ENCODE measurements at places on chromosomes 5 and 9. TPM values are rescaled to one million over a fixed set of nuclear protein-coding genes. Genes with fewer than 3 reads are reported as not detected.

Gene COL5A1
- 28.9 TPM for total RNA-seq

Gene TAF1L
- not detected for total RNA-seq

Gene PCDHA9
- 18.9 TPM for total RNA-seq

- no peaks in the 10 kb centered on the region for H3K4me1 ChIP-seq
- DNase-seq = no peak
- H3K36me3 ChIP-seq = peaks cover 11% of the 10 kb centered on the region
- no peak overlapping the region for H3K4me3 ChIP-seq
Measured at GRCh38 chr5:58383448-58383847, 76.4 kb downstream of the PLK2 start.

DNA sequence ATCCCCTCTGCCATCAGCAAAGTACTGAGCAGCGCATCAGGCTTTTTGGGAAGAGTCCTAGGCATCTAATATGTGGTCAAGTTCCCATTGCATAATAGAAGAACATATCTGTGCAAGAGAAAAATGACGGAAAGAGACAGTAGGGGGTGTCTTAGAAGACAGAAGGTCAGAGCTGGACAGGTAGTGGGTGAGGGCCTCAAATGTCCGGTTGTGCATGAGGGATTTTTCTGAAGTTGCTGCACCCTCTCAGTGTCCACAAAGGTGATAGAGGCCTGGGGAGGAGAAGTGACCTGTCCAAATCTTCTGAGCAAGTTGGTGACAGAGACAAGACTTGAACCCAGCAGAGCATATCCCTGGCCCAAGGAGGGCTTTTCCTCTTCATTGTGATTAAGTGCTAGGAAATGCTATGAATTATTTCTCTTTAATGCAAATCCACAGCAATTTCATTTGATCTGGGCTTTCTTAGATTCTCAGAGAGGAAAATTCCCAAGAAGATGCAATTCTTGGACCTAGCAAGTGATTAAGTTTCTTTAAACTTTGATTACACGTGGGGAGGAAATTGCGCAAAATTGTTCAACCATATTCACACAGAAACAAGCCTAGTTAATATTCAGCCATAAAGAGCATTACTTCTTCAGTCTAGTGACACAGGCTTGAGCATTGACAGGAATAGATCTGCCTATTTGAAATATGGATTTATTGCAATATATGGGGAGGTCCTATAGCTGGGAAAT, at the start of gene OR2S2:
OR2S2 (minus strand) TSS at position 51 of the 734 bp plus-strand sequence. CDS start 56 bp downstream, outside the sequence.
- peak within 1 kb of the TSS; percentile 31 for H3K27ac ChIP-seq
- no peak within 1 kb of the TSS for H3K4me3 ChIP-seq
- no peaks in the 10 kb centered on the region for H3K36me3 ChIP-seq
- DNase-seq = no peak

DNA sequence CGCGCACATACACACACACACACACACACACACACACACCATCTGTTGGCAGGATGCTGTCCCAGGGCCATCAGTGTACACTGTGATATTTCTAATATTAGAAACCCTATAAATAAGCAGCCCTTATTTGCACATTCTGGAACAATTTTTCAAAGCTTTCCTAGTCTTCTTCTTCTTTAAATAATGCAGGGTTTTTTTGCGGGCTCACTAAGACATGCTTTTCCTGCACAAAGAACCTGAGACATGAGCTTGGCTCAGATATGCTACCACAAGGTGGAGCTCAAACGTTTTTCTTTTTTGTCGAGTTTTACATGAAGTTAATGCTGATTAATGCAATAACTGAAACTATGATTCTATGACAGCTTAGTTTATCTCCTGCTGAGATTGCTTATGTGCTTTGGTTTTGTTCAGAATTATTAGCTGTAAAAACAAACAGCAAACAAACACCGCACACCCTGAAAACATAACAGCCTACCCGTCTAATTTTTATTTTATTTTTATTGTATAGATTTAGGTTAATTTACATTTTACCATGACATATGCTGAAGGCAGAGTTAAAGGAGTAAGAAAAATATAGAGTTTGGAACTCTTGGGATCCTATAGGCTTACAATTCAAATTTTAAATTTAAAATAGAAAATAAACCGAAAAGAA, 95.8 kb downstream of the ALDH1A1 start:
- H3K4me1 ChIP-seq = peaks cover 8% of the 10 kb centered on the region
- no peak overlapping the region for H3K4me3 ChIP-seq
- H3K27me3 ChIP-seq = no peaks in the 10 kb centered on the region
- no peaks in the 10 kb centered on the region for H3K36me3 ChIP-seq
- peak overlapping the region; percentile 23 for H3K27ac ChIP-seq

DNA sequence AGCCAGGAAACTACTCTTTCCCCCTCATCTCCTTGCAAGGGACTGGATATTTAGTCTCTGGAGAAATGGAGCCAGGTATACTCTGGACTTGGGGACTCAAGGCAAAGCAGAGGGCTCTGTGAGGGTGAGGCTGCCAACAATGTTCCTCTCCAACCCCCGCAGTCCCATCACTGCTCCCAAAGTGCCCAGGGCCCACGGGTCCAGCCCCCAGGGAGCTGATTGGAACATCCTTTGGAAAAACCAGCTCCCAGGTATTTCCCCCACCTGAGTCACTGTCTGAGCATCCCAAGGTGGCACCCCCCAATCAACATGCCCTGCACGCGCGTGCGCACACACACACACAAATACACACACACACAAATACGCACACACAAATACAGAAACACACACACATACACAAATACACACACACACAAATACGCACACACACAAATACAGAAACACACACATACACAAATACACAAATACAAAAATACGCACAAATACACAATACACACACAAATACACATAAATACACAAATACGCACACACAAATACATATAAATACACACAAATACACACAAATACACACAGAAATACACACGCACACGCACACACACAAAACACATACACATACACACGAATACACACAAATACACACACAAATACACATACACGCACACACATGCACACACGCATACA, 137.4 kb downstream of the DAB2IP start:
- H3K4me3 ChIP-seq = peak overlapping the region; percentile 30
- no peaks in the 10 kb centered on the region for H3K36me3 ChIP-seq
- H3K4me1 ChIP-seq = peaks cover 43% of the 10 kb centered on the region
- peaks cover 11% of the 10 kb centered on the region for H3K27me3 ChIP-seq
- H3K27ac ChIP-seq = peak overlapping the region; percentile 43

DNA sequence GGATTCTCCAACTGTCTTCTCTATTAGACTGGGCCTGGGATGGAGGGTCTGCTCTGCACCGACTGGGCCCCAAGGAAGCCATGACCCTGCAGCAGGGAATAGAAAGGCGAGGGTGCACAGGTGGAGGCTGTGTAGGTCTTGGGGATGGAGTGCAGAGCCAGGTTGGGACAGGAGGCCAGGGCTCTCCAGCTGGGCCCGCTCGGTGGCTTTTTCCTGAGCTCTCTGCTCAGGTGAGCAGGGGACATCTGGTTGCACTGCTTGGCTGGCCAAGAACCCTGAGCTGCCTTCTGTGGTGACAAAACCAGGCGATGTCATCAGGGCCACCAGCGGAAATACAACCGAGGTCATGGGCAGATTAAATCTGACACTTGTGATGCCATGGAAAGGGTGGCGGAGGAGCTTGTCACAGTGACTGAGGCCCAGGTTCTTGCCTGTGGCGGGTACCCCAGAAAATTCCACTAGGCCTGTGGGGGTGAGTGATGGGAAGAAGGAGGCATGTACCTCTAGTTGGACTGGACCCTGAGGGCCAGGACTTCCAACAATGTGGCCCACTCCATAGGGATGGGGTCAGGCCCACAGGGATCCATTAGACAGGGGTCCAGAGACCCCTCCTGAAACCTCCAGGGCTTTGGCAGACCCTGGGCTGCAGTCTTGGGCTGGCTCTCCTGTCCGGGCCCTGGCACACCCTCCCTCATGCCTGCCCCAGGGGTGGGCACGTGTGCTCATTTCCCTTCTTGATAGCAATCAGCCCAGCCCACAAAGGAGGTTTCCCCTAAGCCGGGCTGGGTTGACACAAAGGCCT, 4.4 kb upstream of the IL3 start:
- peaks cover 7% of the 10 kb centered on the region for H3K4me1 ChIP-seq
- H3K27me3 ChIP-seq = peaks cover 9% of the 10 kb centered on the region
- no peak overlapping the region for H3K4me3 ChIP-seq
- H3K36me3 ChIP-seq = no peaks in the 10 kb centered on the region

Gene SEMA5A
- 0.51 TPM for total RNA-seq

DNA sequence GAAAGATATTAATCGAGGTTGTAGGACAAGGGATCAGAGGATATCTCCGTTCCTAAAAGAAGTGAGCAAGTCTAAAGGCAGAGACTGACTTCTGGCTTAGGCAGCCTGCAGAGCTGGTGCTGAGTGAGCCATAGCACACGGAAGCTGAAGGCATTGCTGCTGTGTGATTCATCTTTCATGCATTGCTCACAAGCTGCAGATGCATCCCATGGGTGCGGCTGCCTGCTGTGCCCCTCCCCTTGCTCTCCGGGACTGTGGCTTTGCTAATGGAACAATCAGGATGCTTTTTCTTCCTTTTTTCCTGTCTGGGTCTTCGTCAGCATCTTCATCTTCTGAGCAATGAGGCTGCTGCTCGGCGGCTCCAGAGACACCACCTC, 341.4 kb downstream of the DIRAS2 start:
- H3K4me3 ChIP-seq = no peak overlapping the region
- peak overlapping the region; percentile 82 for H3K27ac ChIP-seq
- H3K27me3 ChIP-seq = peaks cover 6% of the 10 kb centered on the region
- peak; percentile 66 for DNase-seq
- H3K36me3 ChIP-seq = no peaks in the 10 kb centered on the region

Gene GFRA3
- 1.1 TPM for total RNA-seq

DNA sequence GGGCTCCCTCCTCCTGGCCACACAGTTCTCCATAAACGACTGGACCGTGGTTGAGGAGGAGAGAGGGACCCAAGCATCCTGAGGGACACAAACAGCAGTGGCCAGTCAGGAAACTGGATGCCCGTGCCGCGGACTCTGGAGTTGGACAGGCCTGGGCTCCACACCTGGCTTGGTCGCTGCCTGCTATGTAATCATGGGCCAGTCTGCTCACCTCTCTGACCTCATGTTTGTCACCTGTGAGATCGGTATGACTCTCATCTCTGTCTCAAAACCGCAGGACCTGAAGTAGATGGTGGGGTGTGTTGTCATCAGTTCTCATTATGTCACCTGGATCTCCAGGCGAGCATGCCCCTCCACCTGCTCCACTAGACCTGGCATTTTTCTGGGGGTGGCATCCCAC, 14.5 kb downstream of the CXXC5 start:
- H3K4me1 ChIP-seq = peaks cover 32% of the 10 kb centered on the region
- H3K36me3 ChIP-seq = no peaks in the 10 kb centered on the region
- peaks cover 14% of the 10 kb centered on the region for H3K27me3 ChIP-seq
- no peak overlapping the region for H3K27ac ChIP-seq
- no peak overlapping the region for H3K4me3 ChIP-seq

- no peak for DNase-seq
- no peak overlapping the region for H3K4me3 ChIP-seq
- H3K36me3 ChIP-seq = no peaks in the 10 kb centered on the region
- peak overlapping the region; percentile 76 for H3K27ac ChIP-seq
- H3K4me1 ChIP-seq = peaks cover 31% of the 10 kb centered on the region
Measured at GRCh38 chr9:37938121-37938891, 34.4 kb upstream of the SLC25A51 start.

Gene SPEF2
- 0.96 TPM for total RNA-seq

DNA sequence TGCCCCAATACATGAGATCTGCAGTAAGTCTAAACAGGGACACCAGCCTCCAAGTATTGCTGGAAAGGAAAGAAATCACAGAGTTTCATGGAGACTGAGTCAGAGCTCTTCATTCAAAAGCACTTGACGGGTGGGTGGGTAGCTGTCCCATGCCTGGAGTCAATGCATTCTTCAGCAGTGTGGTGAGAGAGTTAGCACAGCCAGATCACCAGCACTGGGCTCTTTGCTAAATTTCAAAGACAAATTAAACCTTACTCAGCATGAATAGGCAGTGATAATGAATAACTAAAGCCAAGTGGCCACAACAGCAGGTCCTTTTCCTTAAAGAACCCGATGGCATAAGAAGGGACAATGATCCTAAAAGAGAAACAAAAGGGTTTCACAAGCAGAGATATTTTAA, 192.4 kb downstream of the ACTL7B start:
- no peaks in the 10 kb centered on the region for H3K4me1 ChIP-seq
- H3K27ac ChIP-seq = no peak overlapping the region
- no peak overlapping the region for H3K4me3 ChIP-seq
- H3K36me3 ChIP-seq = peaks cover 9% of the 10 kb centered on the region

Gene LECT2
- not detected for total RNA-seq

DNA sequence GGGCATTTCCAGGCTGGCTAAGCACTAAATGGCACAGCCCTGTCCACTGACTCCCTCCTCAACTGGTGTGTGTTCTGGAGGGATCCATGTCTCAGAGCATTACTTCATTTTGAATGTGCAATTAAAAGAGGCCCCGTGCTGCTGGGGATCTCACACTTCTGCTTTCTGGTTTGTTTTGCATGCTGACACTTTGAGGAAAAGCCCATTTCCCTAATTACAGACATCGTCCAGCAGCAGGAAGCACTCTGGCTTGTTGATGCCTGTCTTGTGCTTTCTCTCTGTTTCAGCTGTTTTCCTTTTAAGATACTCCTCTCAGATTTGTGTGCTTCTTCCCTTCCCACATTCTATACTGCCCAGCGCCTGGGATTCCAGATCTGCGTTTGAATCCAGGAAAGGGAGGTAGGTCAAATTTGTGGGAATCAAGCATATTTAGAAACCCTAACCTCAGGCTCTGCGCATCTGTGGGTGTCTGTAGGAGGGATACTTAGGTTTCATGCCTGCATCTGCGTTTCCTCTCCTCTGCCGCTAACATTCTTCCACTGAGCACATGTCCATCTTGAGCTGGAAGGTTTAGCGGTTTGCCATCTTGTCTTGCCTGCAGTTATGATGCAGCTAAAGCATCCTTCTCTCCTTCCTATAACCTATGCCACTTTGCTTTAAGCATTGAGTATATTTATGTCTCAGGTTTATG, 25.7 kb downstream of the SYK start:
- peaks cover 14% of the 10 kb centered on the region for H3K36me3 ChIP-seq
- H3K4me3 ChIP-seq = no peak overlapping the region
- no peak for DNase-seq

DNA sequence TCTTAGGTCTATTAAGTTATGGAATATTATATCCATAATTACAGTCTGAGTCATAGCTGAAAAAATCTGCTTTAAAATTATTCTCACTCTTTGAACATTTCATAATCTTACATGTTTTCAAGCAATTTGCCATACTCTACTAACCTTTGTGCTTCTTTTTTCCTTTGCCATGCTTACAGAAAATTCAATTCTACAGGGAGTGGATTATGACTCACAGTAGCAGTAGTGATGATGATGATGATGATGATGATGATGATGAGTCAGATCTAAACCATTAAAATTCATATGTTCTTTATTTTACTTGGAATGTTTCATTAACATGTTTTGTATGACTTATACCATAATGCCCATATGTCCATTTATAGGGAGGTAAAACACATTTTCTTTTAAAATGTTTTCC, 207.1 kb downstream of the VPS13A start:
- H3K27me3 ChIP-seq = no peaks in the 10 kb centered on the region
- H3K36me3 ChIP-seq = no peaks in the 10 kb centered on the region
- DNase-seq = no peak

Gene PCDHB16
- total RNA-seq = 20.1 TPM

DNA sequence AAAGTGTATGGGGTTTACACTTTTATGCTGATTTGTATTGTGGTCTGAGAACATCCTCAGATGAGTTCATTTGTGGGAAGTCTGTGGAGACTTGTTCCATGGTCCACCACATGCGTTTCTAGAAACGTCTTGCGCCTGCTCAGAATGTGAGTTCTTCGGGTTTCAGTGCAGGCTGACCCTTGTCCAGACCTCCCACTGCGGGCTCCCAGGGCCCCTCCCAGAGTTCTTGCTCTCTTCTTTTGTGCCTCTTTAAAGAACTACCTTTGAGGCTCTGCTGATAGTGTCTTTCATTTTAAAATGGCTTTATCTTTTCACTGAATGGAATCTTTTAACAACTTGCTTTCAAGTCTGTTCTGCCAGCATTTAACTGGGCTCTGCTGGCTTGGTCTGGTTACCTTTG, 17.6 kb downstream of the NDUFS6 start:
- H3K27ac ChIP-seq = no peak overlapping the region
- DNase-seq = no peak
- peaks cover 21% of the 10 kb centered on the region for H3K36me3 ChIP-seq
- peaks cover 6% of the 10 kb centered on the region for H3K4me1 ChIP-seq
- no peaks in the 10 kb centered on the region for H3K27me3 ChIP-seq

Data from glutamatergic neuron (in vitro differentiated cells).